ENCODE measurements at places on chromosomes 2 and 18.
A peak's percentile ranks its signal among the peaks of the same experiment; 100 is the strongest.

DNA sequence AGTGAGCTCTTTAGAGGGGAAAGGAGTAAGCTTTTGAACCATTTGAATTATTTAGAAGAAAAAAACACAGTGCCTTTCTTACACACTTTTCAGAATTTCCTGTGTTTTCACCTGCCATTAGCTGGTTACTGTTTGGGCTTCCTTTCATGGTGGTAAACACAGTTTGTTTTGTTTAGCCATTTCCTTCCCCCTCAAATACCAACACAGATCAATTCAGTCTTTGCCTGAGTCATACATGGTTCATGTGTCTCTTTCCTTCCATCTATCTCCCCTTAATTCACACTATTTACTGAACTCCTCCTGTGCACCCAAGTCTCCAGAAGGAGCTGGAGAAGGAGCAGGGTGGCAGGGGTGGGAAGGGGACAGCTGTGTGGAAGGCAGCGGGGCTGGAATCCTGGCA is 45.0 kb downstream of the TCF7L1 start:
- DNase-seq = no peak

DNA sequence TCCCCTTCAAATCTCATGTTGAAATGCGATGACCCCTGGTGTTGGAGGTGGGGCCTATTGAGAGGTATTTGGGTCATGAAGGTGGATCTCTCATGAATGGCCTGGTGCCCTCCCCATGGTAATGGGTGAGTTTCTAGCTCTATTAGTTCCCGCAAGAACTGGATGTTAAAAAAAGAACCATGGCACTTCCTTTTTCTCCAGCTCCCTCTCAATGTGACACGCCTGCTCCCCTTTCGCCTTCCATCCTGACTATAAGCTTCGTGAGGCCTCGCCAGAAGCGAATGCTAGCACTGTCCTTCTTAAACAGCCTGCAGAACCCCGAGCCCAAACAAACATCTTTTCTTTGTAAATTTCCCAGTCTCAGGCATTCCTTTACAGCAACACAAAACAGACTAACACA is 303.2 kb upstream of the REV1 start:
- no peak for DNase-seq

DNA sequence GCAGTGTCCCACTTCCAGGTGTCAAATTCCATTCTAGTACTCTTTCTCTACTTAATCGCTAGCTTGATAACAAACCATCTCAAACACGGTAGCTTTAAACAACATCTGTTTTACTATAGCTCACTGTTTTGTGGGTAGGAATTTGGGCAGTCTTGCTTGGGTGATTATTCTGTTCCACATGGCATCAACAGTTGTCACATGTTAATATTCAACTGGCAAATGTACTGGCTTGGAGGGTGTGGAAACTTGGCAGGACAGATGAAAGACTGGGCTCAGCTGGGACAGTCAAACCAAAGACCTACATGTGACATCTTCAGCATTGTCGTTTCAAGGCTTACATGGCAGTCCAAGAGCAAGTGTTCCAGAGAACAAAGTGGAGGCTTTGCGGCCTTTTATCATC is 241.8 kb downstream of the PTH2R start:
- no peak for DNase-seq

DNA sequence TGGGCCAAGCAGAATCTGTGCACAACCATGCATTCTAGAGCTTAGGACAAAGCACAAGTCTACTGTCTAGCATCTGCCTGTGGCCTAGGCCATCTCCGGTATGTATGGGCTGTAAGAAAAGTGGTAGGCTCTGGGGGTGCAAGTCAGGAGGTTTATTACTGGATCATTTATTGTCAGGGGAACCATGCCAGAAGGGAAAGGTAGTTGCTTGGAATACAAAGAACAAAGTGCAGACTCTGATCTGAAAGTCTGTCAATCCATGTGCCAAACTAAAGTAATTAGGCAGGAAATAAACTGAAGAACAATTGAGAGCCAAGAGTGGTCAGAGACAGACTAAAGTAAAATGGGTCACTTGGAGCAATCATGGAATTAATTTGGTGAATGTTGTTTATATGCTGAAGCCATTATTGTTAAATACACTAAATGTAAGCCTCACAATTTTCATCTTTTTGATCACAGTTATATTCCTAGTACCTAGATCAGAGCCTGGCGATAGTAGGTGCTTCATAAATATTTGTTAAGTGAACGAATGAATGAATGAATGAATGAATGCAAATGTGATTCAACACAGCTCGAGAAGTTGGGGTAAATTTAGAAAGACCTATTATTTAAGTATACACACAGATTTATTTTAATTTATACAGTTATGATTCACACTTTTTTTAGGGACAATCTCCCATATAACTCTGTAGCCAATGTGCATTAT is 260.7 kb upstream of the STON1 start:
- no peak for DNase-seq

- DNase-seq = no peak
Observed at GRCh38 chr18:25171334-25171733, 180.6 kb downstream of the ZNF521 start.

DNA sequence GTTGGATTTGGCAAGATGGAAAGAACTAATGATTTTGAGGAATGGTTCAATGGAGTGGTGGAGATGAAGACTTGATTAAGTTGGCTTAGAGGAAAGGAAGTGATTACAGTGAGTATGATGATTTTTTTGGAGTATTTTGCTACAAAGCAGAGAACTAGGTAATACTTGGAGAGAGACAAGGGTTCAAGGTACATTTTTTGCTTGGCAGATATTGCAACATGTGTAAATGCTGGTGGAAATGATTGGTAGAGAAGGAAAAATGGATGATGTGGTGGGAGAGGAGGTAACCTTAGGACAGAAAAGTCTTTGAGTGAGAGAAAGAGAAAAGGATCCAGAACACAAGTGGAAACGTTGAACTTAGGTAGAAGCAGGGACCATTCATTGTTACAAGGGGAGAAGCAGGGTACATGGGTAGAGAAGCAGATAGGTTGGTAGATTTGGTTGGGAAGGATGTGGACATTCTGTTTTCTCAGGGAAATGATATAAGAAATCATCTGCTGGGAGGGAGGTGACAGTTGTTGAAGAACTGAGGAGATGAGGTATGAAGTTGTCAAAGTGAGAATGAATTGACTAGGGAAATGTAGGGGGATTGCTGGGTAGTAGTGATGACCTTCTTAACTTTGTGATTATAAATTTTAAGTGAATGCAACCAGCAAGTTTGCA is 6.5 kb downstream of the EHBP1 start:
- no peak for DNase-seq

GRCh38 chr2:62382122-62382521 is 123.9 kb downstream of the TMEM17 start:
- DNase-seq = no peak

- no peak for DNase-seq
Observed at GRCh38 chr2:94995553-94996304, 29.8 kb upstream of the MAL start.

DNA sequence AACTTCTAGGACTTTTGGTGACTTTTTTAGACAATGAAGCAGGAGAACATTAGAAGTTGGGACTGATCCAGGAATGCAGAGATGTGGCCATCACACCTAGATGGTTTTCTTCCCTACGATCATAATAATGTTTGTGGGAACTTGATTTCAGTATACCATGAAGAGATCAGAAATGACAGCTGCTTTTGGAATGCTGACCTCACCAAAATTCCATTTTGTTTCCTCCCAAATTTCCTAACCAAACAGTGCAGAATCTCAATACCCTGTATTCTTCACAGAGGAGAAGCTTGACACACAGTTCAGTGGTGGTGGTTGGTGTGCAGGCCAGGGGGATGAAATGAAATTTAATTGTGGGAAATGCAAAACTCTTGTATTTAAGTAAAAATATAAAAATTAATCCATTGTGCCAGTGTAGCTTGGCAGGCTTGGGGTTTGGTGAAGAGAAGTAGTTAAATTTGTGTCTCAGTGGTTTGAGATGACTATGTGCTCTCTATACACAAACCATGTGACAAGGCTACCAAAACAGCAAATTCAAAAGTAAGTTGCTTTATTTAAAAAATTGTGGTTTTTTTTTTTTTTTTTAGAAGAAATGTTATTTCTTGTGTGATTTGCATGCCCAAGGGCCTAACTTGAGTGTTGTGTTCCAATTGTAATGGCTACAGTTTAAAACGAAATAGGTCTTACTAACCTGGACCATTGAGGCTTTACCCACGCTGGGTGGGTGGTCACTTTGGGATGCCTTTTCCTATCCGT is 252.4 kb downstream of the LPIN1 start:
- DNase-seq = no peak

DNA sequence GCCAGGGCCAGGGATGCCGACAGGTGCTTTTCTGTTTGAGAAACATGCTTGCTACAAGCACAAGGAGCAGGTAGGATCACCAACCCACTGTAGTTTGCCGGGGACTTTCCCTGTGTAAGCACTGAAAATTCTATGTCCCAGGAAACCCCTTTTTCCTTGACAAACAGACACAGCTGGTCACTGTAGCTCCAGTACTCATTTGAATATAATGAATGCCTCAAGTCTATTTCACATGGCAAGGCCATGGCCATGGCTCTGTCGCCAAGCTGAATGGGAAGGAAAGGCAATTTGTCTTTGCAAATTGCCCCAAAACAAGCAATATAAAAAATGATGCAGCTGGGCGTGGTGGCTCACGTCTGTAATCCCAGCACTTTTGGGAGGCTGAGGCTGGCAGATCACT is 49.6 kb upstream of the IGFBP2 start:
- no peak for DNase-seq

- no peak for DNase-seq
Observed at GRCh38 chr2:59726228-59727120, 827.0 kb downstream of the BCL11A start.

GRCh38 chr2:100944617-100945432 is 57.3 kb upstream of the RPL31 start:
- DNase-seq = no peak

DNA sequence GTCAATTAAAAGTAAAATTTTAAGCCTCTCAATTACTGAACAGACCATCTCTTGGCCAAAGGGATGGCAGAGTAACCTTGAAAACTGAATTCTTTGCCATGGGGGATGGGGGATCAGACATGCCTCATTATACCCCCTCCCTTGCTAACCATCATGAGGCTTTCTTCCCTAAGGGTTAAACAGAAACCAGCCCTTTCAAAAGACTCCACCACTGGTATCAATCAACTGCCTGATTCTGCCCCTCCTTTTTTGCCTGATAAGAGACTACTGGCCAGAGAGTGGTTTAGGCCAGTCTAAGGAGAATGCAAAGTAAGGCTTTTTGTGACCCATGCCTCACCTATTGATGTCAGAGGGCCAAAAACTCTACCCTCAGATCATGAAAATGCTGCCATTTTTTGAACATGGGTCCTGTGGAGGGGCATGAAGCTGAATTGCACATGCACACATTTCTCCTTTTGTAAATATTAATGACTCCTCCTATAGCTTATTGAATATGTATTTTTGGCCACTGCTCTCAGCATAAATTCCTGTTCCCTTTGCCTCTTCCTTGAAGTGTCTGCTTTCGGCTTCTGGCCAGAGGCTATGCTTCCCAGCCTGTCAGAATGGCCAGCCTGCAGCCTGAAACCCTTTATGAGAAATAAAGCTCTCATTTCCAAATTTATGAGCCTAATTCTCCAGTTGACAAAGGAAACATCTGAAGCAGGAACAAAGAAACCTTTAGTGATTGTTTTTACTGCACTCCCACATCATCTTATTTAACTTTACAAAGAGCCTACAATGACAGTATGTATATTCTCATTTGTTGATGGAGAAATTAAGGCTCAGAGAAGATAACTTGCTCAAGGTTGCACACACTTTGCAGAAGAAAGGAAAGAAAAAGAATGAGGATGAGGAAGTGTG is 270.7 kb upstream of the CELF4 start:
- DNase-seq = no peak

DNA sequence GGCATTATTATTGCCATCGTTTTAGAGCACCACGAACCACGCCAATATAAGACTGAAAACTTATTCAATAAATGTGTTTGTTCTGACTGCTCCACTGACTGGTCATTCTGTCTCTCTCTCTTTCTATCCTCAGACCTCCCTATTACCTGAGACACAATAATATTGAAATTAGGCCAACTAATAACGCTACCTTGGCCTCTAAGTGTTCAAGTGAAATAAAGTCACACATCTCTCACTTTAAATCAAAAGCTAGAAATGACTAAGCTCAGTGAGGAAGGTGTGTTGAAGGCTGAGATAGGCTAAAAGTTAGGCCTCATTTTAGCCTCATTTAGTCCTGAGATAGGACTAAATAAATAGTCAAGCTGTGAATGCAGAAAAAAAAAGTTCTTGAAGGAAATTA is 38.8 kb downstream of the G6PC2 start:
- no peak for DNase-seq

- peak; percentile 4 for DNase-seq
Observed at GRCh38 chr18:44452346-44452745, 228.3 kb upstream of the SETBP1 start.

GRCh38 chr2:100060875-100061274 is 81.5 kb downstream of the AFF3 start:
- DNase-seq = no peak

DNA sequence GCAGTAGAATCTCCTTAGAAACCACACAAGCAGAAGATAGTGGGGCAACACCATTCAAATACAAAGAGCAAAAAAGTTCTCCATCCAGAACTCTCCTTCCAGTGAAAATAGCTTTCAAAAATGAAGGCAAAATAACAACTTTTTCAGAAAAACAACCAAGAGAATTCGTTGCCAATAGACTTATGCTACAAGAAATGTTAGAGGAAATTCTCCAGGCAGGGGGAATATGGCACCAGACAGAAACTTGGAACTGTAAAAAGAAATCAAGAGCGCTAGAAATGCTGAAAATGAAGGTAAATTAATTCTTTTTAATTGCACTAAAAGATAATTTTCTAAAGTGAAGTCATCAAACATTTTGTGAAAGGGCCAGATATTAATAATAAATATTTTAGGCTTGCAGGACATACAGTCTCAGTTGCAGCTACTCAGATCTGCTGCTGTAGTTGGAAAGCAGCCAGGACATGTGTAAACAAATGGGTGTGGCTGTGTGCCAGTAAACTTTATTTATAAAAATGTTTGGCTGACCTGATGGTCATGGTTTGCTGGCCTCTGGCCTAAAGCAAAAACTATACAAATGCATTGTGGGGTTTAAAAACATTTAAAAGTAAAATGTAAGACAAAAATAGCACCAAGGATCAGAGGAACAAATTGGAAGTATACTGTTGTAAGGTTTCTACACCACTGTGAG is 73.7 kb upstream of the TGFA start:
- peak; percentile 72 for DNase-seq

GRCh38 chr2:205675861-205676516 is 6.3 kb upstream of the NRP2 start:
- DNase-seq = peak; percentile 74

- peak; percentile 84 for DNase-seq
Observed at GRCh38 chr2:202831242-202832220, 40.0 kb downstream of the ICA1L start.

- DNase-seq = no peak
Observed at GRCh38 chr2:2520401-2520811, 189.3 kb upstream of the MYT1L start.

DNA sequence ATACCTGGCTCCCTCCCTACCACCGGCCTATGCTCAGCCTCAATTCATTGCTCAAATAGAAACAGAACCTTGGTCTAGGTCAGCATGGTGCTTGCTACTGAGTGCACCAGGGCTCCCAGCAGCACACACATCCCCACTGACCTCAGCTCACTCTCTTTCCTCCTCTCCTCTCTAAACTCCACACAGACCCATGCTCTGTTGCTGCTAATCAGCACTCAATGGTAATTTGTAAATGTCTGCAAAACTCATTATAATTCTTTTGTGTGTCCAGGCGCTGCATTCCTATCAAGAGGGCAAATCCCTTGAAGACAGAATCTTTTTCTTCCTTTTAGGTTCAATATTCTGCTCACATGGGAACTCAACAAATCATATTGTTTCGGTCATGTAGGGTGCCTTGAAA is 382.2 kb downstream of the CLIP4 start:
- no peak for DNase-seq

Measured in MCF 10A (cell line).